ENCODE measurements at places on chromosomes 4 and X.

- DNase-seq: peak; percentile 88
Observed at GRCh38 chr4:80202190-80202711, 4.9 kb downstream of the PRDM8 start.

GRCh38 chr4:53905276-53905940 lies 159.0 kb downstream of the CHIC2 start:
- no peak for DNase-seq

DNA sequence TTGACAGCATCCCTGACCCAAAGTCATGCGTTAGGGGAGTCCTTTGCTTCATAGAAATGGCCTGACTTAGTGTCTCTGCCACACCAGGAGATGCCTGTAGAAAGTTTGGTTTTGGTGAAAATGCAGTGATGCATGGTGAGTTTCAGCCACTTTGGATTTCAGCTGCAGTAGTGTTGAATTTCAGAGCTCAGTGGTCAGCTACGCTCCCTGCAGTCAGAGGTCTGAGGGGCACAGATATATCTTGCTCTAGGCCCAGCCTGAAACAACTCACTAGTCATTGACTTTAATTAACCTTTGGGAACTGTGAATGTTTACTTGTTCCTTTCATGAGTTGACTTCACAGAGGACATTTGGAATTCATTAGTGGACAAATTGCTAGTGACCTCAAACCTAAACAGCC lies 17.5 kb downstream of the RBMX2 start:
- DNase-seq: no peak

- no peak for DNase-seq
Observed at GRCh38 chr4:141635736-141636081, 674 bp upstream of the IL15 start.

DNA sequence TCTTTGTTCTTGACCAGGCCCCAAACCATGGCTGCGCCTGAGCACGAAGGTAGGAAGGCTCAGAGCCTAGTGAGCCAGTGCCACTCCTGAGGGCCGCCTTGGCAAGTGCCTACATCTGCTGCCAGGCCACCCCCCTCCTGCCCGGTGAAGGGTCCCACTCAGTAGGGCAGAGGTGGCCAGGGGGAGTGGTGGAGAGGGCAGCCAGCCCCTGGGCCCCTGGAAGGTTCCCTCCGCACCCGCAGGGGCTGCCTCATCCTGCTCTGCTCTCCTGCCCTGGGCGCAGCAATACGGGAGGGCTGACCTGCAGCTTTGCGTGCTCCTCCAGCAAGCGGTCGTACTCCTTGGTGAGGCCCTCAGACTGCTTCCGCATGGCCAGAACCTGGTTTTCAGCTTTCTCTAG lies 14.0 kb downstream of the SLC6A8 start:
- no peak for DNase-seq

GRCh38 chrX:100979881-100980607 lies 10.5 kb downstream of the ARL13A start:
- DNase-seq: peak; percentile 18

GRCh38 chr4:8854931-8855330 lies 16.7 kb downstream of the HMX1 start:
- no peak for DNase-seq

- no peak for DNase-seq
Observed at GRCh38 chrX:13258725-13259124, 61.1 kb downstream of the ATXN3L start.
